Activated naive CD4-positive, alpha-beta T cell treated with anti-CD3 and anti-CD28 coated beads, Interleukin-2, amount 10 ng/mL, durations not matched to agents 7 days and 5 days (primary cell): ENCODE measurements at places on chromosomes 13 and 19.

DNA sequence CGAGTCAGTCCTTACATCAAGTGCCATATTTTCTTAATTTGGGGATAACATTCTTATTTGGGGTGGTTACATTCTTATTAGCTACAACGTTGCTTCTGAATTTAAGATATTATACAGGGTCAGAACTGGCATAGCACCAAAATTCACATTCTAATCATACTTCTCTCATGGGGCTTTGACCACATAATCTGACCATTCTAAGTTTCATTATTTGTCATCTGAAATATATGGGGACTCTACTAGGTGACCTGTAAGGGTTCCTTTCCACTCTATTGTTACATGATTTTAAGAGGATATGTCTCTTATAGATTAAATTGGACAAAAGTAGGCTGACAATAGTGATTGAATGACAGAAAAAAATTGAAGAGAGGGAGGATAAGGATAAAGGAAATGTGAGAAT lies 536.5 kb downstream of the KCTD12 start:
- H3K4me1 ChIP-seq: no peaks in the 10 kb centered on the region
- H3K27me3 ChIP-seq: no peaks in the 10 kb centered on the region

DNA sequence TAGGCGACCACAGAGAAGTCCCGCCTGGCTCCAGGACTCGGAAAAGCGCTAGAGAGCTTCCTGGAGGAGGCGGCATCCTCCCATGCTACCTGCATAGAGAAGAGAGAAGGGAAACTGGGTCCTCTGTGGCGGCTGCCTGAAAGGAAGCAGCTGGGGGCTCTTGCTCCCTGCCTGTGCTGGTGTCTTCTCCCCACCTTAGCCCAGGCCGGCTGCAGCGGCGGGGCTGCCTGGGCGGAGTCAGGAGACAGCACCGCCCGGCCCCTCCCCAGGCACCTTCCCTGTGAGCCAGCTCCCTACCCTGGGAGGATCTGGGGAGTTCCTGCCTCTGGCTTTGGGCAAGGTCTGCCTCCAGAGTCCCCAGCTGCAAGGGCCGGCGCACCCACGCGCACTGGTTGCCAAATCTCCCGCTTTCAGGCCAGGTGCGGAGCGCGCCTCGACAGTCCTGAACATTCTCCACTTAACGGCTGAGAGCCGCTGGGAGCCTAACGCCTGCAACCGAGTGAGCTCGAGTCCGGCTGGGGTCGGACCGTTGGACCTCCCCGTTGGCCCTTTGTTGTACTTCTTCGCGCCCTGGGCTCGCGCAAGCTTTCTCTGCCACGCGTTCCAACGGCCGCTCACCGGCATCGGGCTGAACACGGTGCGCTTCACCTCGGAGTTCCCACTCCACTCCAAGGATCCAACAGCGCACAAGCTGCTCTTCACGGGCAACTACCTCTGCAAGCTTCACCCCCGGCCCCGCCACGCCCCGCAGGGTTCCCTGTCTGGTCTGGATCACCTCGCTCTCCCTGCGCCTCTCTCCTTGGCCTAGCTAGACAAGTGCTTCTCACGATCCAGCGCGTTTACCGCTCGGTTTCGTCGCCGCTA lies 21.8 kb upstream of the ZNF30 start:
- H3K36me3 ChIP-seq: no peaks in the 10 kb centered on the region
- DNase-seq: no peak
- H3K4me1 ChIP-seq: peaks cover 9% of the 10 kb centered on the region
- H3K27me3 ChIP-seq: peaks cover 46% of the 10 kb centered on the region

- DNase-seq: no peak
- no peaks in the 10 kb centered on the region for H3K4me1 ChIP-seq
- no peak overlapping the region for H3K27ac ChIP-seq
- H3K27me3 ChIP-seq: no peaks in the 10 kb centered on the region
- H3K36me3 ChIP-seq: no peaks in the 10 kb centered on the region
- H3K4me3 ChIP-seq: no peak overlapping the region
Measured at GRCh38 chr13:76164290-76164689, 528.2 kb downstream of the LMO7 start.

GRCh38 chr13:44487989-44488388 lies 88.1 kb downstream of the TSC22D1 start:
- no peaks in the 10 kb centered on the region for H3K27me3 ChIP-seq
- peaks cover 14% of the 10 kb centered on the region for H3K4me1 ChIP-seq
- H3K4me3 ChIP-seq: no peak overlapping the region
- no peak overlapping the region for H3K27ac ChIP-seq
- H3K36me3 ChIP-seq: no peaks in the 10 kb centered on the region
